ENCODE measurements at places on chromosomes 4 and X. TPM values are rescaled to one million over a fixed set of nuclear protein-coding genes. Genes with fewer than 3 reads are reported as not detected.

DNA sequence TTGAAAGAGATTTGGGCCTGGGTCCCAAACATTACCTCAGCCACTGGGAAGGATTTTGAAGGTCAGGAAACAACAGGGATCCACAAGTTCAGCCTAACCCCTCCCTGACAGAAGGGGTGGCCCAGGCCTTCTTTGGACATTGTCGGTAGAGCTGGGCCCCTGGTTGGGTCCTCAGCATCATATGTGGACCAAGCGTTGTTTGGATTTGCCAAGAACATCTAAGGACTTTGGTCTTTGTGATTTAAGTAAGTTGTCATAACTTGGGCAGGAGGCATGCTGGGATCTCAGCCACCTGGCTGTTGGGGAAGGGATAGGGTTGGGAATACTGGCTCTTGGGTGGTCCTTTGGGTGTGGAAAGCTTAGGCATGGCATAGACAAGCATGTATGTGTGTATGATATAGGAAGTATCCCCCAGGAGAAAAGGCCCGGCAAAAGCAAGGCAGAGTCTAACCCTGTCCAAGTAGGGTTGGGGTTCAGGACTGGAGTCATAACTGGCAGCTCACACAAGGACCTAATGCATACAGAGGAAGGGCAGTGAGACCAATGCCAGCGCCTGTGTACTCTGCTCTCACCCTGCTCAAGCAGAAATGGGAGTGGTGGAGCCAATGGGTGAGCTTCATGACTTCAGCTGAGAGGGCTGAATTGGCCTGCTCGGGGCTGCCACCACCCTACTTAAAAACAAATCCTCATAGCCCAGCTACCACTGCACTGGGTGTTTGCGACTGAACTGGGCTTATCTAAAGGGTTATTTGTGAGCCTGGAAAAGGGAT is 102.8 kb downstream of the RTL5 start:
- DNase-seq, result no peak

DNA sequence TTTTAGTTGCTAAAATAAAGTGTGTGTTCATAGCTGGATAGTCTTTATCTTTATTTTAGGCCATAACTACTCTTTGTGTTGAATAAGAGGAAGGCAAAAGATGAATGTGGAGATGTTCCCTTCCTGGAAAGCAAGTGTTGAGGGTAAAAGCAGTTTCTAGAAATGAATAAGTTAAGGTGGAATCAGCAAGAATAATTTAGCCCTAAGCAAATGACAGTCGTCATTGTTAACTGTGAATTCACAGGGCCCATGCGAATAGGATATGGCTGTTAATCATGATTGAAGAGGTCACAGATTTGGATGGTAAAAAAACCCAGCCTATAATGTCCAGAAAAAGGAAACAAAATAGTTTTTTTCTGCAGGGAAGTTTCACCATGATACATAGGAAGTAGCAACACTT is 167.8 kb upstream of the PPP3CA start:
- DNase-seq, result peak; percentile 11

DNA sequence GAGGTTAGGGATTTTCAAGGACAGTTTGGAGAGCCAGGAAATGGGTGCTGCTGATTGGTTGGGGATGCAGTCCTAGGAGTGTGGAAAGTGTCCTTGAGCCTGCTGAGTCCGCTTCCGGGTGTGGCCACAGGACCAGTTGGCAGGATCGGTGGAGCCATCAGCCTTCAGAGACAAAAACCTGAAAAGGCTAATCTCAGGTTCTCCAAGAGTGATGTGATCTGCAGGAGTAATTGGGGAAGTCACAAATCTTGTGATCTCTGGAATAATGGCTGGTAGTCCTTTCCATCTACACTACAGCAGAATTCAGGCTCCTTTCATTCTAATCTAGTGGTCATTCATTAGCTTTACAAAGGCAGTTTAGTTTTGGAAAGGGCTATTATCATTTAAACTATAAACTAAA is 55.9 kb upstream of the BMP2K start:
- DNase-seq, result no peak

DNA sequence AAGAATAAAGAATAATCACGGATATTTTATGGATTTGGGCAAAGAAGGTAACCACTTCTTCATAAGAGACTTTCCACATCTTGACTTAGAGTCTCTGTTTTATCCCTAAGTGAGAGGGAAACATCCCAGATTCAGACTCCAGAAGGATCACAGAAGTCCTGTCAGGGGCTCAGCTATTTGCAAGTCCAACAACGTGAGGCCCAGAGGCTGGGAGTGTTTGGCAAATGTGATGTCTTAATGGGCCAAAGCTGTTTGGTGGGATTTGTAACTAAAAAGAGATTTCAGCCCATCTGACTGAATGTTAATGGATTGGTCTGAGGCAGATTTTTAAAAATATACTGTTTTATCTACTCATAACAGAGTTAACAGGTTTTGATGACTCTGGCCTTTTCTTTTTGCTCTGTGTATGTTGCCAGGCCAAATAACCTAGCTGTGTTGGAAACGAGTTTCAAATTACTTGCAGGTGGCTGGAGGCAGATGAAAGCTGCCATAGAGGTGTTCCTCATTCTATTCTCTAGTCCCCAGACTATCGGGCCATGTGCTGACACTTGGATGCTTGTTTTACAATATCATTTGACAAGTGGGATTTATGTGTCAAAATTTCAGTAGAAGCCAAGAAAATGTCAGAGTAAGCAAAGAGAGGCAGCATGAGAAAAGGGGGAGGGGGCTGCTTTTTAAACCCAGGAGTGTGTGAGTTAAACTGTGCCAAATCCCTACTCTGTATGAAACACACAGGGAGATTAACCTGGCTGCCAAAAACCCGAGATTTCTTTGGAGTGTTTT is 330.9 kb downstream of the DCHS2 start:
- no peak for DNase-seq

DNA sequence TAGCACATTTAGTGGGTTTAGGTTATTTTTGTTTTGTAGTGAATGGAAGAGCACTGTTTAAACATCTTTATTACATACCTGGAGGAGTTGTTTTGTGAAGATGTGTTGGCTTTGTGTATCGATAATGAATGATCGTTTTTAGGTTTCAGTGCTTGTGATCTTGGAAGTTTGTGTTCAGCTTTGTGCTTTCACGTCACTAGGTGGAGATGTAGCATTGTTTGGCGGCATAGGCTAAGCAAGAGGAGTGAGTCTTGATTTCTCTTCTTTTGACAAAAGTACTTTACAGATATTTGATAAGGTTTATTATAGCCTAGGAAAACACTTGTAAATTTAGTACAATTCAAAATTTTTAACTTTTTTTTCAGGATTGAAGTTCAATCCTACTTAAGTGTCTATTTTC is 50.4 kb downstream of the PDK3 start:
- DNase-seq, result no peak

PPBP gene
- total RNA-seq, result not detected

SEPTIN6 gene
- 153 TPM for total RNA-seq

PDGFC gene
- total RNA-seq, result not detected
